Coronary artery (tissue), 2 donors: ENCODE measurements at places on chromosomes 2 and 18.

DNA sequence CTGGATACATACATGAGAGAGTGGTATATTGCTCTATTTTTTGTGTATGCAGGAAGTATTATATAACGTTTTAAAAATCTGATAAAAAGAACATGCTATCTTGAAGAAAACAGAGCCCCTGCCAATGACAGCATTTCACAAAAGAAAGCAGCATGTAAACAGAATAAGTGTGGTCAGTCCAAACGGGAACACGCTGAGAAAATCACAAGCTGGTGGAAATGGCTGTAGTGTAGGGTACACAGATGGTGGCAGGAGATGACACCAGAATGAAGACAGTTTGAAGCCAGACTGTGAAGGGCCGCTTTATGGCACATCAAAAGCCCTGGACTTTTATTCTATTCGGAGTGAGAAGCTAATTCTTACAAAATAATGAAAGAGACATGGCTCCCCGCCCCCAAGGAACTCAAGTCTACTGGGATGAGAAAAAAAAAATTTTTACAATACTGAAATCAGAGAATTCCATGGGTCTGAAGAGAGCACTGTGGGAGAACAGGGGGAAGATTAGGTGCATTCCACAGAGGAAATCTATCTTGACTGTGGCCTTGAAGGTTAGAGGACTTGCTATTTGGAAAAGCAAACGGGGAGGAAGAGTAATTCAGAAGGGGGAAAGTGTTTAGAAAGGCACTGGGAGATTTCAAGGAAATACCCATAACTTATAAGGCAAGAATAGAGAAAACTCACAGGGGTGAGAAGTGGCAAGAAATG, 217.7 kb upstream of the SMAD7 start:
- DNase-seq = no peak

DNA sequence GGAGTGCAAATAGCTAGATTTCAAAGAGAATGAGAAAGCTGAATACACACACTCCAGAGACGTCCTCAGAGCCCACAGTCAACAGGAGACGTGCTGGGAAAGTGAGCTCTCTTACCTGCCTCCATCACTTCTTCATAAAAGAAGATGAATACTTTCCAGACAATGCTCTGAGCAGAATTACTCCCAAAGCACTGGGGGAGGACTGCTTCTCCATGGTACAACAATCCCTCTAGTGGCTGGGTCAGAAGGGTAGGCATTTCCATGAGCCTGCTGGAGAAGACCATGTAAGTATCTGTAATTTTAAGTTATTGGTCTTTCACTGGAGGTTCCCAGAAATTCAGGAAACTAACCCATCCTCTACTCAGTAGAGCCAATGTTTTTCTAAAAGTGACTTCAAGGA, 190.3 kb downstream of the RBM43 start:
- no peak for DNase-seq

GRCh38 chr2:226694149-226694548, 105.5 kb downstream of the IRS1 start:
- no peak for DNase-seq

- no peak for DNase-seq
Measured at GRCh38 chr2:208142240-208142924, 3.6 kb downstream of the CRYGB start.

GRCh38 chr18:68342039-68342659, 372.8 kb downstream of the TMX3 start:
- no peak for DNase-seq

DNA sequence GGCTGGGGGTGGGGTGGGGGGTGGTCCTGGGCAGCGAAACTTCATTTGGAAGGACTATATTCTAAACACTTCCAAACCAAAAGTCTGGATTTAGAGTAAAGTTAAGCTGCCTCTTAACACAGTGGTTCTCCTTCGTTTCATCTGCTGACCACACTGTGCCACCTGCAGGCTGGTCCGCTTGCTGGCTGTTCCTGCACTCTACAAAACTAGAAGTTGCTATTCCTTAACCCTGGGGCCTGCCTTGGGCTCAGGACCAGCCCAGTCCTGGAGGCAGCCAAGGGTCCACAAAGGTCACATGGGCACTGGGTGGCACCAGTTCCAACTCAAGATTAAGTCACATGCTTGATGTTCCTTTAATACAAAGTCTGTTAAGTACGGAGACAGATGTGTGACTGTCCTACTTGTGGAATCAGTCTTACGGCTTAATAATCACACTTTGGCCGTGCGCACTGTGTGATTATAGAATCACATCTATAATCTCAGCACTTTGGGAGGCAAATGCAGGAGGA, 195.4 kb downstream of the FAM210A start:
- peak; percentile 84 for DNase-seq

- DNase-seq = no peak
Measured at GRCh38 chr18:49365346-49365745, 95.1 kb downstream of the DYM start.

DNA sequence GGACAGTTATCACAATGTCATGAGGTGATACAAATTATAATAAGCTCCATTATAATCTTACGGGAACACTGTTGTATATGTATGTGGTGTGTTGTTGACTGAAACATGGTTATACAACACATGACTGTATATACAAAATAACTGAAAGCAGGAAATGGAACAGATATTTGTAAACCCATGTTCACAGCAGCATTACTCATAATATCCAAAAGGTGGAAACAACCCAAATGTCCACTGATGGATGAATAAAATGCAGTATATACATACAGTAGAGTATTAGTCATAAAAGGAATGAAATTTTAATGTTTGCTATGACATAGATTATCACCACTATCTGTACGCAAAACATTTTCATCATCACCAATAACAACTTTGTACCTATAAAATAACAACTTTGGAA, 107.3 kb downstream of the USP34 start:
- DNase-seq = no peak

DNA sequence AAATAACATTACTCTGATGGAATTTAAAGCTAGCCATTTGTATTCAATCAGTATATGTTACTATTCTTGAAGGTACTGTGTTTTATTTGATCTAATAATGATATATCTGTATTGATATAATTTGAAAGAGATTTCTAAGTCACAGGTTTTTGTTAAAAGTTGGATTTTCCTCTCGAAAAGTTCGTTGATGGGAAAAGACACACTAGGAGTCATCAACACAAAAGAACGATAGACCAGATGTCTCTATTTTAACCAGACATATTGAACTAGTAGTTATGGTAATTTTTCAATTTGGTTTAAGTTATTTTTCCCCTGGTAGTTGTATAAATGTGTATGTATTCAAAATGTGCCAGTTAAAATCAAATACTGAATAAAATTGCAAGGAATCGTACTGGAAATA, 2.5 kb downstream of the ASXL3 start:
- no peak for DNase-seq

DNA sequence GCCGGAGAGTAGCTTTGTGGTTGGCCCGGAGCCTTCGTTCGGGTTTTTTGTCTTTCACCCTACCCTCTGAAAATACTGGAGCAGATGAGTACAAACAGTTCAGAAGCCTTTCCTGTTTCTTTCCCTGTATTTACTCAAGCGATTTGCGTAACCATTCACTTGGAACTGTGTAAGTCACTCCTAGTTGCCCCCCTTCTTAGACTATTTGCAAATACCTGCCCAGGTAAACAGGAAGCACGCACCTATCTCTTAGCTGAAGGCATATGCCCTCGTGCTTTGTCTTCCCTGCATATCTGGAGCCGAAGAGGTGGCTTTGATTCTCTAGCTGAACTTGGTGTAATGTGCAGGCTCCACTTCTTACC, 1.4 kb downstream of the KCNS3 start:
- DNase-seq = no peak

DNA sequence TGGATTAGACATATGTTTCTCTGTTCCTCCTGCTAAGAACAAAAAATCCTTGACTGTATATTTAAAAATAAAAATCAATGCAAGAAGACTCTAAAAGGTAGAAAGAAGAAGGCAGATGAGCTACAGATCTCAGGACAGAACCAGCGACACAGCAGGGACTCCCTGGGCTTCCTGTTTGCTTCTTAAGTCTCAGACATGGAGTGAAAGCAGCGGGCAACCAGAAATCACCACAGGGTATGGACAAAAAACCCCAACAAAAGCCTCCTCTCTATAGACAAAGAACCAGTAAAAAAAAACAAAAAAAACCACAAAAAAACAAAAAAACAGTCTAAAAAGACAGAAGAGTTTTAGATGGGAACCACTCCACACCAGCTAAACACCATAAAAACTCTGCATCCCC, 971.0 kb upstream of the GYPC start:
- no peak for DNase-seq

DNA sequence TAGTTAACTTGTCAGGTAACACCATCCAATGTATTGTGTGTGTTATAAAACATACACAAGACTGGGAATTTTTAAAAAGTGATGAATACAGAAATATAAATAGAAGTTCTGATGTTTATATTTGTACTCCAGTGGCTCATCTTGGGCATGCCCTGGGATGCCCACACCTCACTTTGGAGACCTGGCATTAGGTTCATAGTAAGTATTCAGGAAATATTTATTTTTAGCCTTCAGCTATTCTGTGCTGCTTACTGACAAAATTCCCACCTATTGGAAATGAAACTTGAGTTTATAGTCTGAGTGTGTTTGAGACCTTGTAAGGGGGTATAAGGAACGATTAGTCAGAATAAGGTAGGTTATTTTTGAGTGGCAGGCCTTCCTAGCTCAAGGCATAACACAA, 67.5 kb downstream of the MYO1B start:
- DNase-seq = no peak

DNA sequence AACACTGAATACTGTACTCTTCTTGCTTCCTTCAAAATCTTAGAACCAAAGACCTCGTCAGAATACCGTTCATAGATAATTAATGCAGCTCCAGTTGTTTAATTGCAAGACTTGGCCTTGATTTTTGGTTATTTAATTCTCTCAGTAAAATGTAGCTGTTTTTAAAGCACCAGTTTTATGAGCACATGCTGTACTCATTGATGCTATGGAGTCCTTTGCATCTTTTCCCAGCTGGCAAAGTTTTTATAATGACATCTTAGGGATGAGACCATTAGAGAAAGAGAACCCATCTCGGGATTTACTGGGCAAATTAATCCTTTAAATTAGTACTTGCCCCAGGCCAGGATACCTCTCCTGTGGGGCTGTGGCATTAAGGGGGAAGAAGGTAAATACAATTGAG, 199.3 kb downstream of the MEMO1 start:
- no peak for DNase-seq

DNA sequence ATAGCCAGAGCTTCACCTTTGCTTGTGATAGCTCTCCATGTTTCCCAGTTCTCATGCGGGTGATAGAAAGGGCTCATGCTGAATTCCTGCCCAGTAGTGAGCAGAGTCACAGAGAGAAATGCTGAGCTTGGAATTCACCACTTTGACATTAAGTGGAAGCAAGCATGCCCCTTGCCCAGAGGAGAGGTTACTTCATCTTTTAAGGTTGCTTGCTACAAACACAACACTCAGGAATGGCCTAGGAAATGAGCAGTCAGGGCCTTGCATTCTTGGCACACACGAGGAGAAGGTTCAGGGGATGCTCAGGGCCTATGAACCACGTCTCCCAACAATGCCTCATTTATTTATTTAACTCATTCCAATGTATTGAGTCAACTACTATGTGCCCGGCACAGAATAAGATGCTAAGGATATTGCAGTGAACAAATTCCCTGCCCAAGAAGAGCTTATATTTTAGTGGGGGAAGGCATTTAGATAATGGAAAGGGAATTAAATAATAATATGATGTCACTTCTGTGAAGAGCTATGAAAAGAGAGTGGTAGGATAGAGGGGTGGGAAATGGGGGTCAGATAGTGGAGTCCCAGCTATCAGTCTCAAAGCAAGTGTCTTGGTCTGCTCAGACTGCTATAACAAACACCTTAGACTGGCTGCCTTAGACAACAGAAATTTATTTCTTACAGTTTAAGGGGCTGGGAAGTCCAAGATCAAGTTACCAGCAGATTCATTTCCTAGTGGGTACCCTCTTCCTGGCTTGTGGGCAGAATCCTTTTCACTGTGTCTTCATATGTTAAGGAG, 42.1 kb downstream of the DDX18 start:
- DNase-seq = no peak

- DNase-seq = no peak
Measured at GRCh38 chr18:457140-457519, 43.4 kb downstream of the COLEC12 start.

GRCh38 chr2:154187948-154188347, 316.2 kb downstream of the GALNT13 start:
- no peak for DNase-seq

GRCh38 chr2:4915357-4915756, 776.8 kb upstream of the SOX11 start:
- DNase-seq = no peak

- DNase-seq = no peak
Measured at GRCh38 chr2:134218930-134219658, 34.8 kb upstream of the MGAT5 start.
